ENCODE measurements at places on chromosomes 2 and 18. TPM values are rescaled to one million over a fixed set of nuclear protein-coding genes. Genes with fewer than 3 reads are reported as not detected.

GRCh38 chr2:5203134-5203755, 488.9 kb upstream of the SOX11 start:
- H3K4me1 ChIP-seq = no peaks in the 10 kb centered on the region
- no peaks in the 10 kb centered on the region for H3K27me3 ChIP-seq
- no peak overlapping the region for H3K4me3 ChIP-seq
- no peak for DNase-seq
- H3K27ac ChIP-seq = no peak overlapping the region

PLCD4 gene
- 0.57 TPM for total RNA-seq

GRCh38 chr2:11591091-11591490, 57.2 kb downstream of the GREB1 start:
- no peak overlapping the region for H3K4me3 ChIP-seq
- no peaks in the 10 kb centered on the region for H3K36me3 ChIP-seq
- H3K4me1 ChIP-seq = no peaks in the 10 kb centered on the region

DNA sequence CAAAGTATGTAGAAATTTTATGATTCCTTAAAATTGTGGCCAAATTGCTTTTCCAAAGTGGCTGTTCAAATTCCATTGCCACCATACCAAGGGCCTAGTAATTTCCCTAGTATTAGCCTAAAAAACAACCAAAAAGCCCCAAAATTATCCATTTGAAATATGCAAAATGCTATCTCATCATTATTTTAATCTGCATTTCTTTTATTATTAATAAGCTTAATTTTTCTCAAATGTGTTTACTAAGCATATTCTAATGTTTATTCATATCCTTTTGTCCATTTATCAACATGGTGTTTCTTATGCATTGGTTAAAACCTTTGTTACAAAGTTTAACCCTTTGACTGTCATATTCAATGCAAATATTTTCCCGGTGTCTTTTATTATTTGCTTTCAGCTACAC, 48.0 kb downstream of the PID1 start:
- H3K36me3 ChIP-seq = no peaks in the 10 kb centered on the region
- no peak overlapping the region for H3K27ac ChIP-seq
- H3K27me3 ChIP-seq = no peaks in the 10 kb centered on the region
- DNase-seq = no peak

GRCh38 chr18:41347057-41347456, 608.0 kb upstream of the PIK3C3 start:
- H3K4me1 ChIP-seq = no peaks in the 10 kb centered on the region
- H3K4me3 ChIP-seq = no peak overlapping the region
- H3K36me3 ChIP-seq = no peaks in the 10 kb centered on the region
- H3K27ac ChIP-seq = no peak overlapping the region
- DNase-seq = no peak

MATN3 gene
- 0.05 TPM for total RNA-seq

DNA sequence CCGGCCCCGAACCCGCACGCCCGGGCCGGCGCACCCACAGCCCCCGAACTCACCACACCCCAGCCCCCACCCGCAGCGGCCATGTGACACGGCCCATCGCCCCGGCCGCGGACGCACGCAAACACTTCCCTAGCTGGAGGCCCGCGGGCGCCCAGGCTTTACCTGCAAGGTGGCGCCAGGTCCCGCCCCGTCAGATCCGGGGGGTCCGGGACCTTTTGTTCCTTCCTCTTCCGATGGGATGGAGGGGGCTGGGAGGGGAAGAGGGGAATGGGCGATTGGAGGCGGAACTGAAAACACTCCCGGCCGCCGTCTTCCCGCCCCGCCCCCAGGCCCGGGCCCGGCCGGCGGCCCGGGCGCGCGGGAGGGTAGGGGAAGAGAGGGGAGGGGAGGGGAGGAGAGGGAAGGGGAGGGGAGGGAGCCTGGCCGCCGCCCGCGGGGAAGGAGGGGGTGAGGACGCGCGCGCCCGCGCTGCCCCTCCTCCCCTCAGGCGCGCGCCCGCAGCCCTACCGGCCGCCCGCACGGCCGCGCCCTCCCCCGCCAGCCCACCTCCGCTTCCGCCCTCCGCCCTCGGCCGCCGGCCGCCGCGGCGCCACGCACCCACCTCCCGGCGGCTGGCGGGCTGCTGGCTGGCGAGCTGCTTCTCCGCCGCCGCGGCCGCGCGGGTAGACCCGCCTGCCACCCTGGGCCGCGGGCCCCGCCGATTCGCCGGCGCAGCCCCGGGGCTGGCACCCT, at the start of gene SMAD2:
SMAD2 (minus strand) TSS at position 461 of the 732 bp plus-strand sequence. CDS start 33,903 bp downstream, outside the sequence.
- H3K27me3 ChIP-seq = no peaks in the 10 kb centered on the region
- H3K36me3 ChIP-seq = no peaks in the 10 kb centered on the region
- H3K4me3 ChIP-seq = peak within 1 kb of the TSS; percentile 97
- H3K27ac ChIP-seq = peak within 1 kb of the TSS; percentile 100

SLC14A1 gene
- 2.8 TPM for total RNA-seq

RBM43 gene
- total RNA-seq = 4.7 TPM

- H3K4me3 ChIP-seq = no peak overlapping the region
- no peaks in the 10 kb centered on the region for H3K27me3 ChIP-seq
- no peak for DNase-seq
- H3K36me3 ChIP-seq = no peaks in the 10 kb centered on the region
- no peak overlapping the region for H3K27ac ChIP-seq
Measured at GRCh38 chr2:230942920-230943896, 18.2 kb upstream of the GPR55 start.

DNA sequence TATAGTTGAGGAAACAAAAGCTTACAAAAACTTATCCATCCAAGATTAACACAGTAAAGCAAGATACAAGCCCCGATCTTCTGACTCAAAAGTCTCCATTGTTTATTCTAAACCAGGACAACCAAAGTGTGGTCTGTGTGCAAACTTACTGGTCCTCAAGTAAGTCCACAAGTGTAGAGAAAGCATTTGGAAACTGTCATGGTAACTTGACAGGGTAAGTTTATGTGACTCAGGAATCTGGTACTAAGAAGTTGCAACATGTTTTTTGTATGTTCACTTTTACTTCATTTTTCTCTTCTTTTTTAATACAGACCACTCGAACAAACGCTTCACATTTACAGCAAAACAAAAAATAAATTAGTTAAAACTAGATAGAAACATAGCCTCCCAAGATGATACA, 9.4 kb downstream of the MBD2 start:
- no peak overlapping the region for H3K4me3 ChIP-seq
- H3K36me3 ChIP-seq = no peaks in the 10 kb centered on the region
- no peak overlapping the region for H3K27ac ChIP-seq
- H3K27me3 ChIP-seq = no peaks in the 10 kb centered on the region
